ENCODE measurements at places on chromosomes 16 and 17.

DNA sequence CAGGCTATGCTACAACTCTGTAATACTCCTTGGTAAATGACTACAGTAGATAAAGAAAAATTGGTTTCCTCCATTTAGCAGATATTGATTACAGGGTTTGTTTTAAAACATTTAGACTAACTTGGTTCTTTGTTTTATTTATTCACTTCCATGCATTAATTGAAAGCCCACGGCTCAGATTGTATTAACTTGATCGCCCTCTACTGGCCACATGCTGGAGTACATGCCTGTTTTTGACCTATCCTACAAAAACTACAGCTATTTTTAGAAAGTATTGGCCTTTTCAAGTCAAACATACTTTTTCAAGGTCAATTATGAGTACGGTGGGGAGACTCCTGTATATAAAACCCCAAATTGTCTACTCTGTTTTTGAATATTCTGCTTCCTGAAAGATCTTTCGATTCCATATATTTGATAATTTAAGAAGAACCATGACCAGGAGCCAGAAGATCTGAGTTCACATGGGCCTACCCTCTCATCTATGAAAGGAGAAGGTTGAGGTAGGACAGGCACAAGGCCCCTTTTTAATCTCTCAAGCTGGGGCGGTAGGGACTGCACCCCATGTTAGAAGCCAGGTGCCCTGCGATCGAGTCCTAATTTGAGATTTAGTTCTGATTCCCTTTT, 51.8 kb downstream of the CA10 start:
- DNase-seq, result no peak

GRCh38 chr16:27851586-27851985, 211.9 kb downstream of the GSG1L start:
- no peak for DNase-seq

- no peak for DNase-seq
Measured at GRCh38 chr16:5069048-5069447, 2.6 kb upstream of the ALG1 start.

GRCh38 chr16:66188917-66189725, 177.4 kb upstream of the CDH5 start:
- DNase-seq, result no peak

DNA sequence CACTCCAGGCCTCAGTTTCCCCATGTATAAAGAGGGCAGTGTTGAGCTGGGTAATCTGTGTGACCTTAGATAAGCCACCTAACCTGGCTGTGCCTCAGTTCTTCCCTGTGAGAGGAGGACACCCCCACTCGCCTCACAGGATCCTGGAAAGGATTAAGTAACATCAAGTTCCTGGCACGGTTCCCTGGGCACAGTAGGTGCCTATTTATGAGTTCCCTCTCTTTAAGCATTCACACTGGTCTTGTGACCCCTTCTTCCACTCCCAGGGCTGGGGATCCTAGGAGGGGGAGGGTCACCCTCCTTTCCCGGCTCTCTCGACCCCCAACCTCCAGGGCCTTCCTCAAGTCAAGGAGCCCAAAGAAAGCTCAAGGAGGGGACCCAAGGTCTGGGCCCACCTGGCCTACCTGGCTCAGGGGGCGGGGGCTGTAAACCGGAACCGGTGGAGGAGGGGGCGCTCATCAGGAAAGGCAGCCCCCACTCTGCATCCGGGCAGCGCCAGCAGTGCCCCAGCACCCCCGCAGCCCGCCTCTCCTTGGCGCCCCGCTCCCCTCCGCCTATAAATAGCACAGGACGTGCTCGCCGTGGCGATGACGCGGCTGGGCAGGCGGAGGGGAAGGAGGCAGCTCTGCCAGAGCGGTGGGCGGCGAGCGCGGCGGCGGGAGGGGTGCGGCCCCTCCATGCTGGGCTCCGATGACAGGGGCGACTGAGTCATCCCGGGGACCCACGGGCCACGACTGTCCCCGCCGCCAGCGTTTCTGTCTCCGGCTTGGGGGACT, 9.4 kb downstream of the RPL19 start:
- DNase-seq, result no peak

GRCh38 chr17:49925921-49926320, 43.1 kb upstream of the DLX4 start:
- DNase-seq, result no peak

DNA sequence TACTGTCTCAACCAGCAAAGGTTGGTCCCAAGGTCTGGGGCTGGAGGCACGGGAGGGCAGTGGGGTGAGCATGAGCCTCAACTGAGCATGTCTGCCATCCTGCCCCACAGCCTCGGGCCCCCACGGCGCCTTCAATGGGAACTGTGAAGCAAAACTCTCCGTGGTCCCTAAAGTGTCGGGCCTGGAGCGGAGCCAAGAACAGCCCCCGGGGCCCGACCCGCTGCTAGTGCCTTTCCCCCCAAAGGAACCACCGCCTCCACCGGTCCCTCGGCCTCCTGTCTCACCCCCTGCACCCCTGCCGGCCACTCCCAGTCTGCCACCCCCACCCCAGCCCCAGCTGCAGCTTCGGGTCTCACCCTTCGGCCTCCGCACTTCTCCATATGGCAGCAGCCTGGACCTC, 4.2 kb downstream of the FBRS start:
- no peak for DNase-seq

DNA sequence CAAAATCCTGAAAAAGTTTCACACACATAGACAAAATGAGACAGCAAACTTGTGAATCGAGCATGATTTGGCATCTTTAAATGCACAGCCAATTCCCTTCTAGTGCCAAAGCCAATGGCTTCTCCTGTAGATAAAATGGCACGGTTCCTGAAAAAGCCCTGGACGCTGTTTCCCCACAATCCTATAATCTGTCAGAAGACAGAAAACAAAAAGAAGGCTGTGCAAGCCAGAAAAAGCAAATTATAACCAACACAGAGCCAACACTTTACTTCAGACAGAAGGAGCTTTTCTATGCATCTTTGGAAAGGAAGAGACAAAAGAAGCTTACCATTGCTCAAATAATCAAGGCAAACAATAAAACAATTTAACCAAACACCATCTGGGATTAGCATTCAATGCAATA, 23.8 kb downstream of the FAM222B start:
- no peak for DNase-seq

DNA sequence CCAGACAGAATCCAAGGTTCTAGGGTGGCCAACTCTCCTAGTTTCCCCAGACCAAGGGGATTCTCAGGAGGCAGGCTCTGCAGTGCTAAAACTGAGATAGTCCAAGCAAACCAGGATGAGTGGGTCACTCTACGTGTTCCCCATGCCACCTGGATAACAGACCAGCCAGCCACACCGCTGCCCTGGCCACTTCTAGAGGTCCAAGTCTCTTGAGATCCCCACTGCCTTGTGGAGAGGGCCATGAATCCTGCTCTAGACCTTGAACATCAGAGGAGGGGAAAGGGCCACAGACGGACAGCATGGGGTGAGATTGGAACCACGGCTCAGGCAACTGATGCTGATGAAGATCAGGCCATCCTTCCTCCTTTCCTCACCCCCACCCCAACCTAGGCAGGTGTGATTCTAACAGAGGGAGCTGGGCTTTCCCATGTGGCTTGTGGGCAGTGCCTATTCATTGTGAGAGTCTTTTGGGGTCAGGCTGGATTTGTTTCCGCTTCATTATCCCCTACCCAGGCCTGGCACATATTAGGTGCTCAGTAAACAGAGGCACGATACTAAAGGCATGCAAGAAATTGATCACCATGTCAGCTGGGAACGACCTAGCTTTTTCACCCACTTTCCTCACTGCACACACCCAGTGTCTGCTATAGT, 16.8 kb upstream of the TVP23A start:
- no peak for DNase-seq

DNA sequence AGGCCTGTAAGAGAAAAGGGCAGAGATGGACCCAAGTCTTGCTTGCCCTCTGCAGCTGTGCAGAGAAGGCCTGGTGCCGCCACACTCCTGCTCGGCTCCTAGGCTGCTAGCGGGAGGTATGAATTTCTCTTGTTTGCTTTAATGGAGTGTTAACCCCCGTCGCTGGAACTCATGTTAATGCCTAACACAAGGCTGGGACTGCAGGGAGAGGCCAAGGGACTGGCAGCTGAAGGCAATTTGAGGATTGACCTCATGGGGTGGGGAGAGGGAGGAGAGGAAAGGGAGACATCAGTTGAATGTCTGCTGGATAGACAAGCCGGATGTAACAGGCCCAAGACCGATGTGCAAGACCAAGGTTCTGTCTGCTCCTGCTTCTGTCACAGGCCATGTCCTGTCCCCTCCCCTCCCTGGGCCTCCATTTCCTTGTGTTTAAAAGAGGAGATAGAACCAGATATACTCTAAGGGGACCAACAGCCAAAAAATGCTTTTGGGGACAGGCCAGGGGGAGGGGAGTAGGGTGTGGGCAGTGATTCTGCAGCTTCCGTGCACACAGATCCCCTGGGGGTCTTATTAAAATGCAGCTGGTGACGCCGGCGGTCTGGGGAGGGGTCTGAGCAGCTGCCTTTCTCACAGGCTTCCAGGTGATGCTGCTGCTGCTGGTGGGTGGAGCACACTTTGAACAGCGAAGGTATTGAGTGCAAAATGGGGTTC, 46.7 kb upstream of the TBX2 start:
- no peak for DNase-seq

GRCh38 chr16:11605891-11606290, 19.2 kb upstream of the LITAF start:
- no peak for DNase-seq

DNA sequence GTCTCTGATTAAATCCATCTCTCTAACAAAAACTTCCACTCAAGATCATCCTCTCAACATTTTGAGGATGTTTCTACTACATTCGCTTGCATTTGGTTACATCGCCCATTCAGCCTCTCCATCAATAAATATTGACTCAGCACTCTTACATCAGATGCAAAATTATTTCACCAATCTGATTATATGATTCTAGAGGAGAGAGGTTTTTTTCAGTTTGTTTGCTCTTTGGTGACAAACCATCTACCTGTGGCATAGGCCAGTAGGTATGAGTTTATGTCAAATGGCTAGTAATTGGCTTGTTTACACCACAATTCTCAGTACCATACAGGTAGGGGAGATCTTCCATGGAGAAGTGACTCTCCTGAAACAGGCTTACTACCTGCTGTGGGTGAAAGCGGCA, 52.3 kb downstream of the TOX3 start:
- DNase-seq, result no peak

GRCh38 chr16:69833357-69834282, 71.5 kb downstream of the WWP2 start:
- DNase-seq, result no peak

DNA sequence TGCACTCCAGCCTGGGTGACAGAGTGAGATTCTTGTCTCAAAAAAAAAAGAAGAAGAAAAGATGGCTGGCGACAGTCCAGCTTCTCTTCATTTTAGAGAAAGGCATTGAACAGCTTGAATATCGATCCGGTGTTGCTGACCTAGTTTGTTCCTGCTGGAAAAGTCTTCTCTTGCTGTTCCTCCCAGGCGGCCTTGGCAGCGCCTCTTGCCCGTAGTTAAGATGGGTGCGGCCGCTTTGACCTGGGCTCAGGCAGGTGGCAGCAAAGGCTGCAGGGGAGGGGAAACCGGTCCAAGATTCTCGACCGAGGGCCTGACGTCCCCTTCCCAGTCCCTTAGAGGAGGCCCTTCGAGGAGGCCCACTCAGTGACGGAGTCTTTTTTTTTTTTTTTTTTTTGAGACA, 3.8 kb upstream of the ZNF764 start:
- DNase-seq, result no peak

- no peak for DNase-seq
Measured at GRCh38 chr17:47989159-47989558, 18.2 kb downstream of the CDK5RAP3 start.

DNA sequence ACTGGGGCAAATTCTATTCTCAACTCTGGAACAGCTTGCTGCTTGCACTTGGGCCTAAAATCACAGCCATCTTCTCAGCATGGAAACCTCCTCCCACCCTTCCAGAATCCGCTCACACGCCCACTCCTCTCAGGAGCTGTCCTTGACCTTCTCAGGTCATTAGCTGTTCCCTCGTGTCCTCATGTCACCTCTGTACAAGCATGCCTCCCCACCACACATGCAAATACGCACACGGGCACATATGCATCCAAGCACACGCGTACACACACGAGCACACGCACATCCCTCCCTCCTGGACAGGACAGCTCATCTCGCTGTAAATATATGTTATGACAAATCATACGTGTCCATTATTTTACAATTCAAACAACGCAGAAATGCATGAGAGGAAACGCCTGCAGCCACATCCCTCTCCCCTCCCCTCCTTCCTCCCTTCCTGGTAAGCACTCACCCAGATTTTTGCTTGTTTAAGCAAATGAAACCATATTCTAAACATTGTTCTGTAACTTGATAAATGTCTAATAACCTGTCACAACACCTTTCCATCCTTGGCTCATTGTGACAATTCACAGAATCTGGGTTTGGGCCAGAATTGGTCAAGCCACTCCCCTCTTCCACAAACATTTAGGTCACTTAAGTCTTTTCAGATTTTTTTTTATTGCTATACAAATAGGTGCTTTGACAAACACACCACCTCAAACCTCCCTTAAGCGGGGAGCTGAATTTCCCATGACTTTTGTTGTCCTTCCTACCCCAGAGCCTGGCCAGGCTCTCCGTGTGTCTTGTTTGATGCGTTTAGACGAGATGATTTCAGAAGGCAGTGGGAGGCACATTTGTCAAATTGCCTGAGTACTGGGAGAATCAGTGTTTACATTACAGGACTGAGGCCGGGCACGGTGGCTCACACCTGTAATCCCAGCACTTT, 41.7 kb downstream of the DNAH17 start:
- no peak for DNase-seq

DNA sequence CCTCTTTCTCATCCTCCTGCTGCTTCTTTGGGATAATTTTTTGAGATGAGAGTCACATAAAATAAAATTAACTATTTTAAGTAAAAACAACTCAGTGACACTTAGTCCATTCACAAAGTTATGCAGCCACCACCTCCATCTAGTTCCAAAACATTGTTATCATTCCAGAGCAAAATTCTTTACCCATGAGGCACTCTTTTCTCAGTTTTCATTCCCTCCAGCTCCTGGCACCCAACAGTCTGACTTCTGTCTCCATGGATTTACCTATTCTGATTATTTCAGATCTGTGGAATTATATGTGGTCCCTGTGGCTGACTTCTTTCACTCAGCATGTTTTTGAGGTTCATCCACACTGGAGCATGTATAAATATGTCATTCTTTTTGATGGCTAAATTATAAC, 239.9 kb upstream of the DYNLRB2 start:
- DNase-seq, result no peak

GRCh38 chr16:17386229-17386628, 84.5 kb downstream of the XYLT1 start:
- DNase-seq, result no peak

DNA sequence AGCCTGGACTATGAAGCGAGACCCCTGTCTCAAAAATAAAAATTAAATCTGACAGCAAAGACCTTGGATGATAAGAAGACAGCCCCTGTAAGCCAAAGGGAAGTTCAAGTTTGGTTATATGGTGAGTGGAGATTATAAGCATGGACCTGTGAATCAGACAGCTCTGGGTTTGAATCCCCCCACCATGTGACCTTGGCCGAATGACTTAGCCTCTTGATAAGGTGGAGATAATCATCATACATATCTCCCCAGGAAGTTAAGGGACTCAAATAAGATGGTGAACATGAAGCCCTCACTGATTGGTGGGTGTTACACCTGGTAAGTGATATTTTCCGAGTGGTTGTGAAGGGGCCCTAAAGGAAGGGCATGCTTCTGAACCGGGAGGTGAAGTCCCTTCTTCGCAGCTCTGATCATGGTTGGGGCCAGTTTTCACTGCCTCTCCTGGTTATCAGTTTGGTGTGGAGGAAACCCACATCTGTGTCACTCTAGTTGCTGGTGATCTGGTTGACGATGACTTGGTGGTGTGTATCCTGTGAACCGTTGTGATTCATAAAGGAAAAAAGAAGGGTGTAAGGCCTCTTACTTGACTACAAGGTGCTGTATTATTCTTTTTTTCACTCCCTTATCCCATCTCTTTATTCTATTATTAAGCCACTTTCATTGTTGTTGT, 61.7 kb upstream of the CLEC18A start:
- no peak for DNase-seq

Data from type B pancreatic cell (in vitro differentiated cells).